Central memory CD8-positive, alpha-beta T cell (primary cell): ENCODE measurements at places on chromosomes 7 and 10.

- DNase-seq: no peak
These were observed 273.4 kb downstream of the PRPF18 start for GRCh38 chr10:13859979-13860654.

DNA sequence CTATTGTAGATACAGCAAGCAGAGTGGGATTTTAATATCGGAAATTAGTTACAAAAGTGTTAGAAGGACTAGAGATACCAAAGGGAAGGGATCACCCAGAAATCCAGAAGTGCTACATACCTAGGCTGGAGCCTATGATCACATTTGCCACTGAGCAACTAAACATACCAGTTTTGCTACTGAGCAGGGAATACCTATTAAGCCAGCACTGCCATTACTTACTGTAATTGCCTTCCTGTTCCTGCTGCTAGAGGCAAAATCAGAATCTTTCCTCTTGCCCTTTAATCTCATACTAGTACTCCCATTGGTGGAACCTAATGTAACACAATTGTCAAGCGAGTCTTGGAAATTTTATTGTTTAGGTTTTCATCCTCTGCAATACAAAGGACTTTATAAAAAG, 121.7 kb downstream of the ATRNL1 start:
- no peak for DNase-seq

DNA sequence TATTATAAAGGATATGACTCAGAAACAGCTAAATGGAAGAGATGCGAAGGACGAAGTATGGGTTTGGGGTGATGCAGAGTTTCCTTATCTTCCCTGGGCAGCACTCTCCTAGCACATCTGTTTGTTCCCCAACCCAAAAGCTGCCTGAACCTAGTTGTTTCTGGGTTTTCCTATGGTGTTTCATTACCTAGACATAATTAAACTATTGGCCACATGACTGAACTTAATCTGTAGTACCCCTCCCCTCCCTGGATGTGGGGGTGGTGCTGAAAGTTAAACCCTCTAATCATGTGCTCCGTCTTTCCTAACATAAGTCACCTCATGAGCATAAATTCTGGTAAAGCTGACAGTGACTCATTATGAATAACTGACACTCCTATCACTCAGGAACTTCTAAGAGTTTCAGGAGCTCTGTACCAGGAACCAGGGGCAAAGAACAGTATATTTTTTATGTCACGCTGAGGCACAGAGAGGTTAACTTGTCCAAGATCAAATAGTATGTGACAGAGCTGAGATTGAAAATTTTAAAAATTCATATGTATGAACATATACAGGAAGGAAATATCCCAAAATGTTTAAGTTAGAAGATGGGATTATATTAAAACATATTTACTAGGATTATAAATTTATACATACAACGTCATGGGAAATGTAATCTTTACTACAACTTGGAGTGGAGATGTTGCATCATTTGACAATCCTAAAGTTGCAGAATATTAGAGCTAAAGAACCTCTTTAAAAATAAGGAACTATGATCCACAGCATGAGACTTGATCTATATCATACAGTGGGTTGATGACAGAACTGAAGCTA, 4.8 kb downstream of the STRIP2 start:
- no peak for DNase-seq

GRCh38 chr10:132729810-132730572, 56.0 kb downstream of the NKX6-2 start:
- DNase-seq: no peak

GRCh38 chr7:21867816-21868575, 77.7 kb downstream of the CDCA7L start:
- DNase-seq: no peak

- DNase-seq: no peak
These were observed 124.0 kb upstream of the PTPN20 start for GRCh38 chr10:46787321-46787615.

DNA sequence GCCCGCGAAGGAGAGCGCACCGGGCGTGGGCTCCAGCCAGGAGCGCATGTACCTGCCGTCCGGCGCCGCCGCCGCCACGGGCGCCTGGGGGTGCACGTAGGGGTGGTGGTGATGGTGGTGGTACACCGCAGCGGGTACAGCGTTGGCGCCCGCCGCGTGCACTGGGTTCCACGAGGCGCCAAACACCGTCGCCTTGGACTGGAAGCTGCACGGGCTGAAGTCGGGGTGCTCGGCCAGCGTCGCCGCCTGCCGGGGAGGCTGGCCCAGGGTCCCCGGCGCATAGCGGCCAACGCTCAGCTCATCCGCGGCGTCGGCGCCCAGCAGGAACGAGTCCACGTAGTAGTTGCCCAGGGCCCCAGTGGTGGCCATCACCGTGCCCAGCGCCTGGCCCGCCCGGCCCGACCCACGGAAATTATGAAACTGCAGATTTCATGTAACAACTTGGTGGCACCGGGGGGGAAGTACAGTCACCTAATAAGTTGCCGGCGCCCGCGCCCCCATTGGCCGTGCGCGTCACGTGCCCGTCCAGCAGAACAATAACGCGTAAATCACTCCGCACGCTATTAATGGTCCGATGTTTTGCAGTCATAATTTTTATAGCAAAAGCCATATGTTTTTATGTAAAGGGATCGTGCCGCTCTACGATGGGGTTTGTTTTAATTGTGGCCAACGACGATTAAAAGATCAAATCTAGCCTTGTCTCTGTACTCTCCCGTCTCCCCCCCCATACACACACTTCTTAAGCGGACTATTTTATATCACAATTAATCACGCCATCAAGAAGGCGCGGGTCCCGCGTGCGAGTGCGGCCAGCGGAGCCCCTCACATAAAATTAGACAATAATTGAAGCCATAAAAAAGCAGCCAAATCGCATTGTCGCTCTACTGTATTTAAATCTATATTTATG, at the start of gene HOXA9:
HOXA9 (minus strand) TSS at position 449 of the 907 bp plus-strand sequence; CDS start at position 369, 80 bp downstream.
- DNase-seq: no peak

- no peak for DNase-seq
These were observed 6.9 kb upstream of the ATP6V0E2 start for GRCh38 chr7:149866779-149867447.

GRCh38 chr10:92662848-92663247, 26.9 kb upstream of the HHEX start:
- DNase-seq: no peak

DNA sequence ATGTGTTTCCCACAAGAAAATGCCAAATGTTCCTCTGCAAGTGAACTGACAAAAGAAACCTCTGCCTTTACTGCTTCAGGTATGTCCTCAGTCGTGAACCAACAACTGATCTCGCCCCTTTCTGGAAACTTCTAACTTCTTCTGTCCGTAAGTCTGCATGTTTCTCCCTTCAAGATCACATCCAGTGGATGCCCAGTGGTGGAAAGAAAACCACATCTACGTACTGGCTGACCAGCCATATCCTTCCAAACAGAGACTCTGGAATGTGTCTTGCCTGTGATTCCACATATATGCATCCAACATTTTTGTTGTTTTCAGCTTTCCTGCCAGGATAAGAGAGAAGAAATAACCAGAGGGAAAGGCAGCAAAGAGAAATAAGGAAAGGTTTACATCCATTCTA, 152.7 kb downstream of the GLI3 start:
- no peak for DNase-seq

- no peak for DNase-seq
These were observed 21.9 kb upstream of the MSRB2 start for GRCh38 chr10:23073527-23073926.

DNA sequence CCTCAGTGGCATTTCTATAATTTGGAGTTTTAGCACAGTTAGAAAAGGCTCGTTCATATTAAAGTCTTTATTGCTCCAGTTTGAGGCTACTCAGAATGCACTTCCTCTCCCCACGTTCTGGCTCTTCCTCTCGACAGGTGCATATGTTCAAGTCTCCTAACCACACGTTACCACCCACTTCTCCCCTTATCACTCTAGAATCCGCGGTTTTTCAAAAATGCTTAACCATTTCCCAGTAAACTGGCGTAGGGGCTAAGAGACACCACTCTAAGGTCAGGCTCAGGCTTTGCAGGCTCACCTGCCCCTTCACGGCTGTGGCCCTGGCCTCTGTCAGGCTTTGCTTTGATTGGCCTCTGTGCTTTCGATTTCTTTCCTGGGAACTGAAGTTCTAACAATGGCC, 383.6 kb downstream of the GLRX3 start:
- no peak for DNase-seq

- DNase-seq: no peak
These were observed 58.2 kb downstream of the TMEM270 start for GRCh38 chr7:73918926-73919693.

GRCh38 chr7:132495936-132496335, 80.3 kb downstream of the PLXNA4 start:
- no peak for DNase-seq

DNA sequence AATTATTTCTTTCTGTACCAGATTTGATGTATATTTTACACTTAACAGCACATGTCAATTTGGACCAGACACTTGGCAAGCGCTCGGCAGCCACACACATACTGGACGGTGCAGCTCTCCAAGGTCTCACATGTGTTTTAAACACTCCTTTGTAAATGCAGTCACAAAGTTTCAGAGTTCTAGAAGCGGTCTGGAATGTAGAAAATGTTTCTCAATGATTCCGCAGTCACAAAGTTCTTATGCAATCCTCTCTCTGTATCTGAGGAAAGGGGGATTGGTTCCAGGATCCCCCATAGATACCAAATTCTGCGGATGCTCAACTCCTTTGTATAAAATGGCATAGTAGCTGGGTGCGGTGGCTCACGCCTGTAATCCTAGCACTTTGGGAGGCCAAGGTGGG, 253.0 kb upstream of the GRB10 start:
- DNase-seq: no peak

DNA sequence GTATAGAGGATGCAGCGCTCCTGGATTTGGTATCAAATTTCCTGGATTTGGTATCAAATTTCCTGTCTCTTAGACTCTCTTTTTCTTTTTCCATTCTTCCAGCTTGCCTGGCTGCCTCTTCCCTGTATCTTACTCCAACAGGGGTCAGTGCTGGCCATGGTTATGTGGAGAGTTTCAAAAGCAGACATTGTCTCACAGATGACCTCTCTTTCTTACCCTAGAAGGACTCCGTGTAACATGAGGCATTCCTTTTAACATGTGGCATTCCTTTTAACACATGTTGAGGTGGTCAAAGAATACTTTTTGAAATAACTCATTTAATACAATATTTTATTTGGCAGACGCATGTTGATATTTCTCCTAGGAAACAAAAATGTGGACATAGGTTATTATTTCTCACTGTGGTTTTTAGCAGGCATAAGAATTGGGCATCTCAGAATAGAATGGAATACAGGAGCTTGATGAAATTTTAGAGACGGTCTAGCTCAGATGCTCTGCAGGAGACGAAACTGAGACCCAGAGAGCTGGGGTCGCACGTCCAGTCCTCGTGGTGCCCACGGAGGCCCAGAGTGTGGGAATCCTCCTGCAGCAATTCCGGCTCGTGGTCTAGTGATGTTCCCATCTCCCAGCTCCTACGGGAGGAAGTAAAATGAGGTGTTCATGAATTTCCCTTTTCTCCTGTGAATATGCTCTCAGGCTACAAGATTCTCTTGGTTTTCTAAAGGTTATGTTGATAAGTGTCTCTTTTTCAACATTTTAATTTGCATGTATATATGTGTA, 59.6 kb upstream of the PITRM1 start:
- DNase-seq: no peak

DNA sequence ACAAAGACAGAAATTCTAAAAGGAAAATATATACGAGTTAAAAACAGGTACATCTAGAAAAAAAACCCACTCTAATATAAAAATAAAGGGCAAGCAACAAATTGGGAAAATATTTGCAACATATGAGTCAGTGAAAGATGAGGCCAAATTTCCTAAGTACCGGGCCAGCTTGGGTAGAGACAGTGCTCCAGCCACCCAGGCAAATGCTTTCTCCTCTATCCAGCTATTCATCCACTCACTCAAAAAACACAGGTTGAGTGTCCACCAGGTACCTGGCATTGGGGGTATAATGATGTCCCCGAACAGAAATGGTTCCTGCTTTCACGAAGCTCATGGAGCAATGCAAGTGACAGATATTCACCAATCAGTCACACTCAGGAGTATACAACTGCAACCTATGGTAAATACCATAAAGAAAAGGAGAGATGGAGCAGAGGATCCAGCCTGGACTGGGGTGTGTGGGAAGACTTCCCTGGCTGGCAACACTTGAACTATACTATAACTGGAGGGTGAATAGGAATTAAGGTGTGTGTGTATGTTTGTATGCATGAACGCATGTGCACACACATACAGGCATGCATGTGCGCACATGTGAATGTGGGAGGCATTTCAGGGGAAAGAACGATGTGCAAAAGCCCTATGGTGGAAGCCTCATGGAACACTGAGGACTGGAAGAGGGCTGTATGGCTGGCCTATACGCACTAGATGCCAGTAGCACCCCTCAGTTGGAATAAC, 2.3 kb downstream of the ARHGAP22 start:
- no peak for DNase-seq

DNA sequence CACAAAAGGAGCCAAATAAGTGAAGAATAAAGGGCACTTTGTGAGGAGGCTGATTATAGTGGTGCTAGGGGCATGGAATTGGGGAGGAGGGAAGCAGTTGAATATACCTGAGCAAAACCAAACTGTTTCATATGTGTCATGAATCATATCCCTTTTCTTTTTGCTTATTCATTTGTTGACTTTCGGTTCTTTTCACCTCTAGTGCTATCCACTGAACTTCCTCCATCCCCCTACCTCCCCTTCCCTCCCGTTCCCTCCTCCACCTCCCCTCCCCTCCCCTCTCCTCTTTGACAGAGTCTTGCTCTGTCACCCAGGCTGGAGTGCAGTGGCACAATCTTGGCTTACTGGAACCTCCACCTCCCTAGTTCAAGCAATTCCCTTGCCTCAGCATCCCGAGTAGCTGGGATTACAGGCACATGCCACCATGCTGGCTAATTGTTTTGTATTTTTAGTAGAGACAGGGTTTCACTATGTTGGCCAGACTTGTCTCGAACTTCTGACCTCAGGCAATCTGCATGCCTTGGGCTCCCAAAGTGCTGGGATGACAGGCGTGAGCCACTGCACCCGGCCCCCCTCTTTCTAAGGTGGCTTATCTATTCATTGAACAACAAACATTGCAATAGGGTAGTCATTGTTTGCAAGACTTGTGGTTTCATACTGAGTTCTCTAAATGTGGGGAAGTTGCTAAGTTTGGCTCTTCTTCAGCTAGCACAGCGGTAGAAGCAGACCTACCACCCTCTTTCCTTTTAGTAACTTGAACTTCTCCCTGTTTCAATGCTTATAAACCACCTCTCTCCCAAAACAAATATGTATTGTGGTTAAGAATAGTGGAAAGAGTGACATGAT, 150.4 kb upstream of the PRPS1L1 start:
- peak; percentile 25 for DNase-seq

DNA sequence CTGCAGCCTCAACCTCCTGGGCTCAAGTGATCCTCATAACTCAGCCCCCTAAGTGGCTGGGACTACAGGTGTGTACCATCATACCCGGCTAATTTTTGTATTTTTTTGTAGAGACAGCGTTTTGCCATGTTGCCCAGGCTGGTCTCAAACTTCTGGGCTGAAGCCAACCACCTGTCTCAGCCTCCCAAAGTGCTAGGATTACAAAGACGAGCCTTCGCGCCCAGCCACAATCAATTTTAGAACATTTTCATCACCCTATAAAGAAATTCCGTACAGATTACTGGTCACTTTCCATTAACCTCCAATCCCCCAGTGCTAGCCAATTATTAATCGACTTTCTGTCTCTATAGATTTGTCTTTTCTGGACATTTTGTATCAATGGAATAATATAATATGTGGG, 32.3 kb upstream of the PALS2 start:
- no peak for DNase-seq

GRCh38 chr7:938546-939185, 15.8 kb downstream of the ADAP1 start:
- no peak for DNase-seq

- no peak for DNase-seq
These were observed 89.6 kb downstream of the SVIL start for GRCh38 chr10:29545122-29545521.
